Mesothelial cell of epicardium (in vitro differentiated cells): ENCODE measurements at places on chromosomes 2 and 18.

DNA sequence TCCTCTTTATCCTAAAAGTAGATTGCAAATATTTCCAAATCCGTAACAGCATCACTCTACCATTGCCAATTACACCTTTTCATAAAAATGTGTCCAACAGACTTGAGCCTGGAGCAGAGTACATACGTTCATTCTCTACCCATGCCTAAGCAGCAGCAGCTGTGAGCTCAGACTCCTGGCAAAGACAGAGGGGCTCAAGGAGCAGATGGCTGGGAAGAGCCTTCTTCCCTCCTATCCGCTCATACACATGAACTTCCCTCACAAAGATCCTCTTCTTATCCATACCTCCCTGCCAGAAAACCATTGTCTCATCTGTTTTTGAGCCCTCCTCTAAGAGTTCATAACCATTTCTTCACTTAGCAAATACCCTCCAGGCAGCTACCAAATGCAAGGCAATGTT is 164.3 kb upstream of the ARL4C start:
- DNase-seq: no peak

DNA sequence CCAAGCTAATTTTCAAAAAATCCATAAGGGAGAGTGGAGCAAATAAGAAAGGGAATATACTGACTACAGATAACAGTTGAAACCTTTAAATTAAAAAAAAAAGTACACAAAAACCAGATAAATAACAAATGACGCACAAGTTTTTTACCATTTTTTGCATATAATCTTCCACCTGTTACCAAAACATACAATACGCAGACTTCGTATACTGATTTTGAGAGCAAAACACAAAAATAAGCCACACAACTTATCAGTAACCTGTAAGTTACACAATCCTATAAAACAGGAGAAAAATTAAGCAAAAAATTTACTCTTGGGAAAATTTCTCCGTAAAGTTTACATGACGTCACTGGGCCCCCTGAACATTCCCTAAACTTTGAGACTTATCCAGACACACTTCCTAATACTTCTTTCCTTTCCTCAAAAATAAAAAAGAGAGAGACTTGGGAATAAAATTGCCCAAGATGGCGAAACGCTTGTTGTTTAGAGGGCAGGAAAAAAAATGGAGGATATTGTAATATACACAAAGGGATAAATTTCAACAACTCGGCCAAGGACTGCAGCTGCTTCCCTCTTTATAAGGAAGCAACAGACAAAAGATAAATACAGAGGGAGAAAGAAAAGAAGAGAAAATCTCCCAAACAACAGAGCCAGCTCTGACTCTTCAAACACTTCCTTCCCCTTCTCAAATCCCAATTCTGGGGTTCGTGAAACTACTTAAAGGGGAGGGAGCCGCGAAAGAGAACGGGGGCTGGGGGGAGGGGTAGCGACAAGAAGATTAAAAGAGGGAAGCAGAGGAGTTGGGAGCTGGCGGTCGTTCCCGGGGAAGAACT is 1.6 kb downstream of the BAZ2B start:
- no peak for DNase-seq

- no peak for DNase-seq
Measured at GRCh38 chr2:141062443-141062842, 1068.4 kb downstream of the LRP1B start.

DNA sequence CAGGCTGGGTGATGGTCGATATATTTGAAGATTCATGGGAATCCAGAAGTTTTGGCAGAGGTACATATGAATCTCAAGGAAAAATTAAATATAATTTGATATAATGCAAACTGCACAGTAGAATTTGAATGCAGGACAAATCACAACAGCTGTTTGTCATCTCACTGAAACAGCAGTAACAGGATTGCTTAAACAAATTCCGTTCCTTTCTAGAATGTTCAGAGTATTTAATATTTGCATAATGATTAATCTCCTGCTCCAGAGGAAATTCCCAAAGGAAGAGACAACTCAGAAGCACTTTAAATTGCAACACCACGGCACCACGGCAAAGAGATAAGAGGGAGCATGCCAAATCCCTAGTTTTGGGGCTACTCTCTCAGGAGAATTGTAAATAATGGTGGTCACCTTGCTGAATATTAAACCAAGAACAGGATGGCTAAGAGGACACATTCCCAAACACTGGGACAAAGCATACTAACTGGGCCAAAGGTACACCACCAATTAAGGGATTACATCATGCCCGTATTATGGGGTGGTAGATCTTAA is 67.8 kb upstream of the MAP4K3 start:
- DNase-seq: no peak

DNA sequence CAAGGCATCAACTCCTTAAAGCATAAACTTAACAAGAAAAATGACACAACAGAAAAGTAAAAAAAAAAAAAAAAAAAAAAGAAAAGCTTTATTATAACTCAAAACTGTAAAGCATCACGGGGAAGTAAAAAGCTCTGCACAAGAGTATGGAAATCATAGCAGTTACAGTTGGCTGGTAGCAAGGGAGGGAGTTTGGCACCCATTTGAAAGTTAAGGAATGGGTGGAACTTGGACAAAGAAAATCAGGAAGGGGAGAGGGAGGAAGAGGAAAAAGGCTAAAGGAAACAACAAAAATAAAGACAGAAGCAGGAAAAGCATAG is 8.6 kb downstream of the KLF7 start:
- no peak for DNase-seq

GRCh38 chr18:70333757-70334156 is 44.9 kb downstream of the SOCS6 start:
- no peak for DNase-seq

DNA sequence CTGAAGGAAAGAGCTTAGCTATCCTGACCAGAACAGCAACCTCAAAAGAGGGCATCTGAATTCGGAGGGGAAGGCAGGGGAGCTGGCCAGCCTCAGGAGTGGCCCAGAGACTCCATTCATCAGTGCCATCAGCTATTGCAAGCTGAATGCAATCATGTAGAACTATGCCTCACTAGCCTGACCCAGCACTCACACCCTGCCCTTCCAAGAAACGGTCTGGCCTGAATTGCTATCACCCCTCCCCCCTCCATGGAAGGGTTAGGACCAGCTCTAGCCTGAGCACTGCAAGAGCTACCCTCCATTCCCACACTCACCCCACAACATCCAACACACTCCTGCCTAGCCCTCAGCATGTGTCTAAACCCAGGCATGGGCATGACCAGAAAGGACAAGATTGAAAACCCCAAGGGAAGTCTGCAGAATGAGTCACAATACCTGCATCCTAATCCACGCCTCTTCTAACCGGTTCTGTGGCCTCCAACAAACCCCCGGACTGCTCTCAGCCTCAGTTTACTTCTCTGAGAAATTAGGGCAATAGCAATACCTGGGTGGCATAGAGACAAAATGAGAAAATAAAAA is 120.3 kb downstream of the BCL11A start:
- no peak for DNase-seq

GRCh38 chr2:144999936-145000335 is 480.0 kb upstream of the ZEB2 start:
- no peak for DNase-seq

- no peak for DNase-seq
Measured at GRCh38 chr2:151315381-151315903, 26.0 kb upstream of the NMI start.

DNA sequence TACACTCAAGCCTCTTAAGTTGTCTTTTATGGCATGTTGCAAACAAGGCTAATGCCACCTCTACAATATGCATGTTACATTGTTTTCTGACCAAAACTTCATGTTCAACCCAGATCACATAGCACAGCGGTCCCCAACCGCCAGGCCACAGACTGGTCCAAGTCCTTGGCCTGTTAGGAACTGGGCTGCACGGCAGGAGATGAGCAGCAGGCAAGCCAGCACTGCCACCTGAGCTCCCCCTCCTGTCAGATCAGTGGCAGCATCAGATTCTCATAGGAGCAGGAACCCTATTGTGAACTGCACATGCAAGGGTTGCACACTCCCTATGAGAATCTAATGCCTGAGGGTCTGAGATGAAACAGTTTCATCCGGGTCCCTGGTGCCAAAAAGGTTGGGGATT is 324.8 kb upstream of the CHAC2 start:
- no peak for DNase-seq

DNA sequence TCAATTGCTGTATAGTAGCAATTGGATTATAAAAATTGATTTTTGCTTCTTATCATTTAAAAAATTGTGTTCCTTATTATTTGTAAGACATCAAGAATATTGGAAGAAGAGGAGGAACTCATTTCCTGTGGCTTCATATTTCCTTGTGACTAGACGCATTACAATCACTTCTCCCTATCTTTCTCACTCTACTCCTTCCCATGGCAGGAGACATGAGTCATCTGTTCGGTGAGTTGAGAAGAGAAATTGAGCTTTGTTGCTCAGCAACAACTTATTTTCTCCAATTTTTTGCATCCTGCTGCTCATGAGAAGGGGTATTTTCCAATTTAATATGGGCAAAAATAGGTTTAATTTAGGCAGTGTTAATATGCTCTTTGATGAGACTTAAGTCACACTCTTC is 1783.9 kb downstream of the SUCLG1 start:
- no peak for DNase-seq

- DNase-seq: no peak
Measured at GRCh38 chr18:55489034-55489986, 98.7 kb downstream of the TCF4 start.

- no peak for DNase-seq
Measured at GRCh38 chr2:156778916-156779315, 342.7 kb downstream of the GPD2 start.

GRCh38 chr2:2291500-2292260 is 39.4 kb downstream of the MYT1L start:
- no peak for DNase-seq

GRCh38 chr2:83587309-83587708 is 871.8 kb downstream of the SUCLG1 start:
- no peak for DNase-seq

DNA sequence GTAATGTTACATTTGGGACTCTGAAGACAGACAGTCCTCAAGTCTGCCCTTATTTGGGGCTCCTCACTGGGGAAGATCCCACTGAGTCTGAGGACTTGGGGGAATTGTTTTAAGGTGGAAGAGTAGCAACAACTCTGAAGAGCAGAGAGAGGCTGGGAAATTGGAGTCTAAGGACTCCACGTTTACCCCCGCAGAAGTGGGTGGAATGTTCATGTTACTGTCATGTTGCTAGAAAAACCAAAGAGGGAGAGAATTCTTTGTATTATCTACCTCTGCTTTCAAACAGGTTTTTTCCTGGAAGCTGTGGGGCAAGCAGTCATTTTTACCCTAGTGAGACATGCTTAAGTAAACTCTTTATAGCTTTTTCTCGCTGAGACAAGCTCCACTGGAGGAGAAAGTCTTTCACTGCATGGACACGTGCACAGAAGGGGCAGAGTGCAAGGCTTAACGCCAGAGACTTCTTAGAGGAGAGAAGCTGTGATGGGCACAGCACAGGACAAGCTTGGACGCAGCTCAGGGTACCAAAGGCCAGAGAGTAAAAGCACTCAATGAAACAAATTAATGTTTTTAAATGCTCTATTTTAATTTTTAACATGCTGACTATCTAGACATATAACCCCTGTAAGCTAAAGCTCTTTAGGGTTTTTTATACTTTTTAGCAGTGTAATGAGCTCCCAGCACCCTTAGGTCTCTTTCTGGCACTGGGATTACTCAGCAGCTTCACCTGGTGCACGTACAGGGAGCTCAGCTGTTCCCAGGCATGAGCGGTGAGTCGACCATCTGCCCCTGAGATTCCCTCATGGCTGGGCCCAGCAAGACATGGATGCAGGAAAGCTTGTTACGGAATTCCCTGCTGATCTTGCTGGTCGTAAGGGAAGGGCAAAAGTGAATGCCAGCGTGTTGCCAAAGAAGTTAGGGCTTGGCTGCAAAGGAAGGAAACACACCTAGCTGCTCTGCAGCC is 54.5 kb upstream of the BIN1 start:
- peak; percentile 24 for DNase-seq

GRCh38 chr2:183069174-183069573 is 9.4 kb upstream of the DUSP19 start:
- no peak for DNase-seq

- no peak for DNase-seq
Measured at GRCh38 chr18:21739604-21740537, 721 bp upstream of the MIB1 start.

- DNase-seq: no peak
Measured at GRCh38 chr2:12168791-12169388, 422.5 kb downstream of the LPIN1 start.

DNA sequence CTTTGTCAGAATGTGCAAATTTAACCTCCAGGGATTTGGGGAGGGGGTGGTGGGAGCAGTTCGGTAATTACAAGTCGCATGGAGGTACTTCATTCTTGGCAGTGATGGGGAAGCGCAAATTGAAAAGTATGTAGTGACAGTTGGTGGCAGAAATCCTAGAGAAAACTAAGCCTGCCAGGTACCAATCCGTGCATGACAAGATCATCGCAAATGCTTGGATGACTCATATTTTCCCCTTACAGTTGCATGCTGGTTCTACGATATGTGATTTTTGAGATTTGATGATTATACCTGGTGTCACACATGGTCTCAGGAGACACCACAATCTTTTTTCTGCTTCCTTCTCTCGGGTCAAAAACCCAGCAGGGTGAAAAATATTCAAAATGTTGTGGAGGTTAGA is 479.7 kb upstream of the ID2 start:
- DNase-seq: no peak

GRCh38 chr2:29226375-29226774 is 111.2 kb downstream of the CLIP4 start:
- no peak for DNase-seq

GRCh38 chr2:54613794-54614257 is 109.6 kb upstream of the EML6 start:
- no peak for DNase-seq

- no peak for DNase-seq
Measured at GRCh38 chr2:72182547-72182946, 34.9 kb upstream of the CYP26B1 start.
